HCEC 1CT (cell line): ENCODE measurements at places on chromosomes 12 and 14.

- peak; percentile 91 for DNase-seq
Observed at GRCh38 chr12:67681105-67681778, 32.7 kb downstream of the DYRK2 start.

- DNase-seq, result no peak
Observed at GRCh38 chr14:22010545-22011252, 337.1 kb upstream of the OR4E1 start.

GRCh38 chr12:110921262-110921661, 883 bp upstream of the MYL2 start:
- peak; percentile 59 for DNase-seq

DNA sequence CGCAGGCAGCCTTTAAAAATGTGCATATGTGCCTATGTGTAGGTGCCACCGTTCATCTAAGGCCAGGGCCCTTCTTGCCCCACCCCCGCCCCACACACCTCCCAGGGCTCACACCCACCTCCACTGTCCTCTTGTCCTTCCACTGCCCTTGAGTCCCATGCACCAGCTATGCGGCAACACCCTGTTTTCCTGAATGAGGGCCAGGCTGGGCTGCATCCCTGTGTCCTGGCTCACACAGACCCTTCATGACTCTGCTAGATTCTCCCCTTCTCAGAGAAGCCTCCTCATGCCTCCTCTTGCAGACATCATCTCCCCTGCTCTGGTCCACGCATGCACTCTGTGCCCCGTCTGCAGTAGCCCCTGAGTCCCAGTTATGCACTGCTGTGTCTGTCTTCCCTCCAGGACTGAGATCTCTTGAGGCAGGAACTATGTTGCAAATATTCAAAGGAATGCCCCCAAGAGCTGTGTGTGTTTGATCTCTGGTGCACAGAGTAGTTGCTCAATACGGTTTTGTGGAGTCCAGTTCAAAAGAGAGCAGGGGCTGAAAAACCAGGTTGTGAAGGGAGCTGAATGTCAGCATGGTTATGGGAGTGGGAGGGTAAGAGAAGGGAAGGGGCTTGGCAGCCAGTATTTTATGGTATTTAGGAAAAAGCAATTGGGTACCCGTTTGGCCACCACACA, 47.3 kb upstream of the ESRRB start:
- DNase-seq, result no peak

DNA sequence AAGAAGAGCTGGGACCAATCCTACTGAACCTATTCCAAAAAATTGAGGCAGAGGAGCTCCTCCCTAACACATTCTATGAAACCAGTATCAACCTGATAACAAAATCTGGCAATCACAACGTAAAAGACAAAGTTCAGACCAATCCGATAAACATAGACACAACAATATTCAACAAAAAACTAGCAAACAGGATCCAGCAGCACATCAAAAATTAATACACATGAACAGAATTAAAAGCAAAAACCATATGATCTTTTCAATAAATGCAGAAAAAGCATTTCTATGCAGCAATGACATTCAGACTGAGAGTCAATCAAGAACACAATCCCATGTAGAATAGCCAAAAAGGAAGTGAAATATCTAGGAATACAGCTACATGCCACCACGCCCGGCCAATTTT, 7.0 kb upstream of the CLEC14A start:
- DNase-seq, result no peak

DNA sequence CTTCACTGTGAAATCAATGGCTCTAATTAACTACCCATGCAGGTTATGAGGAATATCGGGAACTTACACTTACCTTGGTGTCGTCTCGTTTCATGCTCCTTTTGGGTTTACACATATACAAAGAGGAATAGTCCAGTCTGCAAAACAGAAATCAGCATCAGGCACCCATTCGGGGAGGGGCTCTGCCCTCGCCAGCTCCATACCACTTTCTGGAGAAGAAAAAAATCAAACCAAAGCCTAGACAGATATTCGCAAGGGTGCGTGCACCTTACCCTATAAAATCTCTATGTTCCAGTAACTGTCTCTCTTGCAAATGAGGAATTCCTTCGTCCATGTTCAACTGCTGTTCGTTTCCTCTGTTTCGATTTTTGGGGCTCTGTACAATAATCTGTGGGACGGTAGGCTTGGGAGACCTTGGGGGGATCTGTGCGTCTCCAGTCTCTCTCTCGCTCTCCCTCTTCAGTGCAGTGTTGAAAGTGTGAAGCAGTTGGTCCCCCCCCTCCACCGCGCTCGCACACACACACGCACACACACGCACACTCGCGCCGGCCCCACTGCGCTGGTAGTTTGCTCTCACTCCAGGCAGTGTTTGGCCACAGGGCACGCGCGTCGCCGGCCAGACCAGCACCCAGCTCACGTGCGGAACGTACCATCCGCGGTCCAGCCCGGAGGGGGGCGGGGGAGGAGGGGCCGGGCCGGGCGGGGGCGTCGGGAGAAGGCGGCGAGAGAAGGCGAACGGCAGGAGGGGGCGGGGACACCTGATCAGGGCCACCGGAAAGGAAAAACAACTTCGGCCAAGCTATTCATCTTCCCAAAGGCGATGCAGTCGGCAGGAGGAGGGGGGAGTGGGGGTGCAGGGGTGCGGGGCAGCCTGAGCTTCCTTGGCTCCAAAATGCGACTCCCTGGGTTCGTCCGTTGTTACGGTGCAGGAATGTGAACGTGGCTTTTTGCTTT, at the start of gene BHLHE41:
Gene BHLHE41 (minus strand): TSS at position 592 of the 954 bp plus-strand sequence. CDS start 258 bp downstream, at position 334.
- peak; percentile 58 for DNase-seq

DNA sequence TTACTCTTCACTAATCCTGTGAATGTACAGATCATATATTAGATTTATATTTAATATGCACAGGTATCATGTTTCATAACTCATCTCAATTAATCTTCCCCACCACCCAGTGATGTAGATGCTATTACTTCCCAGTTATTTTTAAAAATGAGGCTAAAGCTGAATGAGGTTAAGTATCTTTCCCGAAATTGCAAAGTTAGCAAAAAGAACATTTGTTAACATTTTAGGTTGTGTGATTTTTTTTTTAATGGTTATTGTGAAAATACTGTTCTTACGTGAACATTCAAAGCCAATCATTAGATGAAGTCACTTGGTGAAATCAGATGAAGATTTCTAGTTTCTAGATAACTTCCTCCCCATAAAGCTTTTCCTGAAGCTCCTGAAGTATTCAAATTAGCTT, 186.9 kb upstream of the PLEKHA5 start:
- DNase-seq, result no peak
